H1 (cell line): ENCODE measurements at places on chromosomes 7 and 10. TPM values are rescaled to one million over a fixed set of nuclear protein-coding genes. Genes with fewer than 3 reads are reported as not detected.

- no peak for DNase-seq
Observed at GRCh38 chr10:44992070-44992731, 8.5 kb upstream of the ZNF22 start.

Gene PLPP4
- total RNA-seq: not detected in 2 replicates

DNA sequence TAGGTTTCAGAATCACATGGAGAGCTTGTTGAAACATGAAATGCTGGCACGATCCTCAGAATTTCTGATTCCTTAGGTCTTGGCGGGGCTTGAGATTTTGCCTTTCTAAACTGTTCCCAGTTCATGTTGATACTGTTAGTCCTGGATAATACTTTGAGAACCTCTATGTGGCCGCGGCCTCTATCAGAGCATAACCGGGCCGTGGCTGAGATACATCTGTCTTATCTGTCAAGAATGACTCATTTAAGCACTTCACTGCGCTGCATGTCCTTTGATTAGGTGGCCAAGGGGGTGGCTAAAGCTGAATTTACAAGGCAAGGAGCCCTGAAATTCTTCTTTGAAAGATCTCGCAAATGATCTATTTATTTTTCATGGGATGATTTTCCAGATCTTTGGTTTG is 66.9 kb downstream of the GALNT17 start:
- DNase-seq: no peak

Gene BAMBI
- 26.4 and 28.4 TPM in 2 replicates for total RNA-seq

DNA sequence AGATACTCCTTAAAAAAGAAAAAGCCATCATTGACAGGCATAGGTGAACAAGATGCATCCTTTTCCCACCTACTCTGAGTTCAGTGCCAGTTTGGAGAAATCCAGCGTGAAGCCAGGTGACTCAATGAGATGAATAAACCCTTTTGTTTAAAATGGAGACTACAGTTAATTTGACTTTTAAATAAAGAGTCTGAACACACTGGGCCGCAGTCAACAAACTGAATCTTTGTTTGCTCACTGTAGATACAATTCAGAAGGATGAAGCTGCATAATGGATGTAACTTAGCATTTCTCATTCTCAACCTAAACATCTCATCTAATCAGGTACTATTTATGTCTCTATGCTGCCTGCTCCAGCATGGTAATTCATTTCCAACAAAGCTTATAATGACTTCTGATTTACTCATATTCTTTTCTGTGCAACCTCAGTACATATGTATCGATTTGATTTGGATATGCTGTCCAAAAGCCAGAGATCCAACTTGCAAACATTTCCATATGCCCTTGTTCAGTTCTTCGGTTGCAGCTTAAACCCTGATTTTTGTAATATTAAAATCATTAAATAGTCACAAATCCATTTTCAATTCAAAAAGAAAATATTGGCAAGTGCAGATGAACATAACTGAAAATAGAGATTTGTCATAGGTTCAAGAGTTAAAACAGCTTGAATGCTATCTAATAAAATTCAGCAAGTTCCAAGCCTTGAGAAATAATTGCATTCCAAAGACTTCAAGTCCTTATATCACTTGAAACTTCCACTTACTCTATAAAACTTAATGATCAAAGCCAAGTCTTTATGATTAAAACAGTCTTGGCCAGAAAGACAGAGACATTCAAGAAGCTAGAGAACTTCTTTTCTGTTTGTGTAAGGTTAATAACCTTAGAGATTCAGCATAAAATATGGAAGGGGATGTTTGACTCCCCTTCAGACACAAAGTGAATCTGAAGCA is 67.8 kb downstream of the CPVL start:
- DNase-seq: no peak

Gene SPDYE6
- total RNA-seq: not detected in 2 replicates

Gene HABP2
- total RNA-seq: not detected in 2 replicates

DNA sequence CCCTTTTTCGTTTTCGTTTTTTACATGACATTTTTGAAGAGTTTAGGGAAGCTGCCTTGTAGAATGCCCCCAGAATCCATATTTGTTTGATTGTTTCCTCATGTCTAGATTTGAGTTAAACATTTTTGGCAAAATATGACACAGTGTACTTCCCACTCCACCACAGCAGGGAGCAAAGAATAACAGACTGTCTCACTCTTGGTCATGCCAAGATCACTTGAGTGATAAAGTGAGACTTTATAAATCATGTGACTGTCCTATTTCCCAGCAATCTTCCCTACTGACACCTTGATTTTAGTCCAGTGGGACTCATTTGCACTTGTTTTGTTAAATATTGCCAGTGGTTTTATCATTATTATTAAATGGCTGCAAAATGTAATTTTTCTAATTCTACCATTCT is 44.4 kb upstream of the USP6NL start:
- no peak for DNase-seq

Gene PPP1R17
- 2.5 and 3.8 TPM in 2 replicates for total RNA-seq

GRCh38 chr7:112453505-112454171 is 3.4 kb downstream of the IFRD1 start:
- DNase-seq: no peak

Gene FBXO24
- total RNA-seq: 0.35 and 0.59 TPM in 2 replicates

DNA sequence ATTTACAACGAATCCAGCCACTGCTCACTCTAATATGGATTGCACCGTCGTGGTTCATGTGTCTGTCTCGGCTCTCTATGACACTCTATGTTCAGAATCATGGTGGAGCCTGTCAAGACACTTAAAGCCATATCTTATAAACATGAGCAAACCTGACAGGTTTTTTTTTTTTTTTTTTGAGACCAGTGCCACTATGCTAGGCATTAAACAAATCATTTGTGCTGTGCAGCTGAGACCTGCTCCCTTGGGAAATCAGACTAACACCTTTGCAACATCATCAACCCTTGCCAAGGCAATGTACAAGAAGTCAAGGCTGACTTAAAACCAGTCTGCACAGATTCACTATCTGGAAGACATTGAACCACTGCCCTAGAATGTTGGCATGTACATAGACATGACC is 181.2 kb upstream of the ANK3 start:
- DNase-seq: no peak

DNA sequence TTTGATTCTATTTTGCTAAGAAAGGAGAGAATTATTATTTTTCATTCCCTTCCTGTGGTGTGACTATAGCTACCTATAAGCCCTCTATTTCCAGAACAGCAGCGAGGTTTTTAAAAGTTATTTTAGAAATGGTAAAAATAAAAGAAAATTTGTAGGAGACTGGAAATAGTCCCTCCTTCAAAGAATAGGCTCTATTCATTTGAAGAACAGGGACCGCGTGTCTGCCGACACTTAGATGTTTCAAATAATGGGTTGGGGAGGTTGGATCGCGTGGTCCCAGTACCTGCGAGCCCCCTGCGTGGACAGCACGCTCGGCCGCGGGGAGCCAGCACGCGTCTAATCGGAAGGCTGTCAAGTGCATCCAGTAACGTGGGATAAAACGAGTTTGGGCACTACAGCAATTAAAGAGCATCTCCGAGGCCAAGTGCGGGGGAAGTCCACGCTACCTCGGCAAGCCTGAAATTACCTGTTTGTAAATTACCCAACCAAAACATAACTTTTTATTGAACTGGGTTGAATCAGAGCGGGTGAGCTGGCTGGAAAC is 1.0 kb downstream of the CACNA2D1 start:
- DNase-seq: no peak

DNA sequence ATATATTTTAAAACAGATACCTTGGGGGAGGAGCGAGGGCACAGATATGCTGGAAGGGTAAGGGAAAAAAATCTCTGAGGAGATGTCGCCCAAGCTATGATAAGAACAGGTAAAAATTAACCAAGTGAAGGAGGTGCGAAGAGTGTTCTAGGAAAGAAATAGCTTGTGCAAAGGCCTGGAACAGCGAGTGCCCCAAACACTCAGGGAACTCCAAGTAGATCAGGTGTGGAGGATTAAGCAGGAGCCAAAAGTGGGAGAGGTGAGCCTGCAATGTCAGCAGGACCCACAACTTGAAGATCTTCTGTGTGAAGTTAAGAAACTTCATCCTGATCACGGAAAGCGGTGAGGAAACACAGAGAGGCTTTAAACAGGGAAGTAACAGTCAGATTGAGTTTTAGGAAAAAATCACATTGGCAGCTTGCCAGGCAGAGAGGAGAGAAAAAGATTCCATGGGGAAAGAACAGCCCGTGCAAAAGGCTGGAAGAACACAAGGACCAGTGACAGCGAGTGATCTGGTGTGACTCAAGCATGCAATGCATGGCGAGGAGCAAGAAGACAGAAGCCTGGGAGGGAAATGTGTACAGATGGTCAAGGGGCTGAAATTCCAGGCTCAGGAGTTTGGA is 30.7 kb downstream of the FGF8 start:
- DNase-seq: no peak

GRCh38 chr7:16554518-16555236 is 28.1 kb downstream of the LRRC72 start:
- no peak for DNase-seq

GRCh38 chr7:74417419-74417971 is 36.2 kb upstream of the GTF2IRD1 start:
- DNase-seq: peak; percentile 89

Gene BRAF
- 30.2 and 32.6 TPM in 2 replicates for total RNA-seq

Gene CUZD1
- total RNA-seq: 11.9 and 13.0 TPM in 2 replicates

GRCh38 chr7:84136809-84137208 is 57.8 kb downstream of the SEMA3A start:
- no peak for DNase-seq

- DNase-seq: no peak
Observed at GRCh38 chr10:80173466-80173865, 31.9 kb downstream of the ANXA11 start.

DNA sequence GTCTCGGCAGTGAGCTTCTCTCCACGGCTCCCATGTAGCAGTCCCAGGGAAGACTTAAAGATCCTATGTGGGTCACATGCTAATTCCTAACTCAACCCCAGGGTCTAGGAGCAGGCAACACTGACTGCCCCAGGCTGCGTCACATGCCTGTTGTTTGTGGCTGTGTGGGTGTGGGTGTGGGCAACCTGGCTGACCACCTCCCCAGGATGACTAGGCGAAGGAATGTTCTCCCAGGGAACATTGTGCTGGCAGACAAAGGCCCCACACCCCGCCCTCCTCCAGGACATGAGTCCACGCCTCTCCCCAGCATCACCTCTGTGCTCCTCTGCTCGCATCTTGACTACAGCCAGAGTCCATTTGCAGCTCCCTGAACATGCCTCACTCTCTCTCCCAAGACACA is 30.3 kb downstream of the SLC29A3 start:
- DNase-seq: no peak

DNA sequence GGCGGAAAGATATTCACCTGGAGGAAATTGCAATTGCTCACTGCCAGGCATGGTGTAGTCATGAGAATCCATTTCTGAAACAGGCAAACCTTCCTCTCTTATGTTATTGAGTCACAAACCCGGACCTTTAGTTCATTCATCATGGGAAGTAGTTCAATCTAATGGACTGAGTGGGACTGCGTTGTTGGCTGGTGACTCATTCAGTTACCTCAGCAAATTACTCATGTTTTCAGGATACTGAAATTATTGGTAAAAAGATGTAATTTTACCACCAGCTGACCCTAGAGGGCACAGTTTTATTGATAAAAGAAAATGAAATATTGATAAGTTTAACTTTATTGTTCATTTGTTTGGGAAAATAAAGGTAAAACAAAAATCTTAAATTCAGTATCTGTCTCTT is 1194.4 kb upstream of the SORCS1 start:
- DNase-seq: no peak

GRCh38 chr7:155341463-155341983 is 43.8 kb downstream of the INSIG1 start:
- no peak for DNase-seq

DNA sequence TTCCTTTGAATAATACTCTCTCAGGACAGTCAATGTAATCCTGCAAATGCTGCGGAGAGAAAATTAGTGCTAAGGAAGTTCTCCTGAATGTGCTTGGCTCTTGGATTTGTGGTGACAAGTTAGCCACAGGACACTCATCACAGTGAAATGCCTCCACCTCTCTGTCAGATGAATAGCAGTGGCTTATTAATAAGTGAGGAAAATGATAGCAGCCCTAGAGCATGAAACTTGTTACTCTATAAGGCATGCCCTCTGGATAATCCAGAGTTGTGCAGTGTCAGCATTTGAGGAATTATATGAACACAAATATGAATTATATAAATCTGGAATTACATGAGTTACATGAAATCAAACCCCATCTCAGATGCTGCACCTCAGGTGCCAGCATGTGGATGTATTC is 23.5 kb upstream of the TBX20 start:
- no peak for DNase-seq

Gene ELFN1
- total RNA-seq: 2.0 and 2.1 TPM in 2 replicates

- no peak for DNase-seq
Observed at GRCh38 chr7:107779647-107780099, 23.4 kb downstream of the SLC26A3 start.

Gene GDF2
- total RNA-seq: not detected in 2 replicates

Gene UTF1
- 21.7 and 21.8 TPM in 2 replicates for total RNA-seq

GRCh38 chr7:77935652-77936348 is 137.2 kb downstream of the PHTF2 start:
- DNase-seq: no peak

DNA sequence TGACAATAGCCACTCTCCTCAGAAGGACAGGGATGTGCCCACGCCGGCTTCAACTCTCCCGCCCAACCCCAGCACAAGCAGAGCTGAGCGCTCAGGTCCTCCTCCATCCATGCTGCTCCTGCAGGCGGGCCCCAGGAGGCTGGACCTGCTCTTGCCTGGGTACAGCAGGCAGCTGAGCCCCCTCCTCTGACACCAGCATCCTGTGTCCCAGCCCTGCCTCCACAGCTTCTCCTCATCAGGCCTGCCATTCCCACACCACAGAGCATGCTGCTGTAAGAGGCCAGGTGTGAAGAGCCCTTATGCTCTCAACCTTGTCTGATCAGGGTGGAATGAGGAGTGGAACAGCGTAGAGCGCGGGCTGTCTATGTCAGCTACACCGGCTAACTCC is 302.2 kb downstream of the PTPRN2 start:
- no peak for DNase-seq

DNA sequence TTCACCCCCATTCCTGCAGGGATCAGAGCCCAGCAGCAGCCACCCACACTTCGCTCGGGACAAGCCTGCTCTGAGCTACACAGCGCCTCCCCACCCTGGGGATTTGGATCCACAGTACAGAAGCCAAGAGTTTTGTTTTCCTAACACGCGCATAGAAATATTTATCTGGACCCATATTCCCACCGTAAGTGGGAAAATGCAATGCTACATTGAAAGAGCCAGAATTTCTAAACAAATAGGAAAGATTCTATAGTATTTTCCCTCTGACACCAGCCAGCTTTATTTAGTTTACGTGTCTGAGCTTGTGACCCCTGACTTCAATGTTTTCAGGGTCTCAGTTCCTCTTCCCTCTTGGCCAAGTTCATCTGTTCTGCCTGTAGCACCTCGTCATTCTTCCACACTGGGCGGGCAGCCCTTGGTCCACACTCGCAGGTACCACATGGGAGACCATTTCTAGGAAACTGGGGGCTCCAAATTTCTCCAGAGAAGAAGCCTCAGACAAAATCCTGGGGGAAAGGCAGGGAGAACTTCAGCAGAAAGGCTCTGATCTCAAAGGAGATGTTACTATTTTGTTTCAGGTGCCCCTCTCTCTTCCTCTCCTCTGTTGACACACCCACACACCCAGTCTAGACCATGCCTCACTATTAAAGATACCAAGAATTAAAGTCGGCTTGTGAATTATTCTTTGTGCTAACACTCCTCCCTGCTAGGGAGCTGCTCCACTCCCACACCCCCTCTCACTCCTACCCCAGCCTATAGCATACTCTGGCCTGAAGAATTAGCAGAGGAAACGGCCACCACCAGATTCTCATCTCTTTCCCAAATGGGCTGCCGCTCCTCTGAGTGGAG is 116.0 kb upstream of the PCGF5 start:
- no peak for DNase-seq

- no peak for DNase-seq
Observed at GRCh38 chr10:123102673-123103072, 33.1 kb upstream of the HMX3 start.
